ENCODE measurements at places on chromosomes 11 and 22.

DNA sequence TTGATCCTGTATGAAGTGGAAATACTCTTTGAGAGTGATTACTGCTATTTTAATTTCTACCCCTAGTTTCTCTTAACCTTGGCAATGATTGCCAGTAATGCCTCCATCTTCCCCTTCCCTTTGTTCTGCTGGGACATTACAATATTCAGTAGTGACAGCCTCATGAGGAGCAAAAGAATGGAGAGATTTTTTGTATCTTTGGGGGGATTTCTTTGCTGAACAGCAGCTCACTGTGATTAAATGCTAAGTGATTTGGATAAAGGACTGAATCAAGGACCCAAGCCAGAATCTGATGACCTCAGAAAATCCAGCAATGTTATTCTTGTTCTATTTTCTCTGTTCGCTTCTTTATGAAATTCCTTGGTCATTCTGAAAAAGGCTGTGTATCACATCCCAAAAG is 7.0 kb upstream of the SLC1A2 start:
- no peak for DNase-seq

DNA sequence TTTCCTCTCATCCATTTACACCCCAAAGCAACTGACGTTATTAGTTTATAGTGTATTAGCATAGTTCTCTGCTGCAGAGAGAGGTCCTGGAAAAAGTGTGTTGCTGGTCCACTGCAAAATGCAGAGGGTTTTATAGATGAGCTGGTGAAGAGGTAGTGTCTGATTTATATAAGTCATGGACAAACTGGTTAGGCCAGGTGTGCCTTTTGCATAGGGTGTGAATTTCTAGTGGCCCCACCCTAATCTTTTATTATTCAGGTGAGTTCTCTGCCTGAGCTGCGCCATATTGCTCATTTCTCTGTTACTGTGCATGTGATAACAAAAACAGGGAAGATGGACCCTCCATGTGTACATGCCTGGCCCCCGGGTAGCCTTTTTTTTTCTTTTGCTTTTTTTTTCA is 43.1 kb upstream of the TRIM77 start:
- DNase-seq: no peak

- DNase-seq: no peak
These were observed 196.4 kb upstream of the TENM4 start for GRCh38 chr11:79637219-79637618.

DNA sequence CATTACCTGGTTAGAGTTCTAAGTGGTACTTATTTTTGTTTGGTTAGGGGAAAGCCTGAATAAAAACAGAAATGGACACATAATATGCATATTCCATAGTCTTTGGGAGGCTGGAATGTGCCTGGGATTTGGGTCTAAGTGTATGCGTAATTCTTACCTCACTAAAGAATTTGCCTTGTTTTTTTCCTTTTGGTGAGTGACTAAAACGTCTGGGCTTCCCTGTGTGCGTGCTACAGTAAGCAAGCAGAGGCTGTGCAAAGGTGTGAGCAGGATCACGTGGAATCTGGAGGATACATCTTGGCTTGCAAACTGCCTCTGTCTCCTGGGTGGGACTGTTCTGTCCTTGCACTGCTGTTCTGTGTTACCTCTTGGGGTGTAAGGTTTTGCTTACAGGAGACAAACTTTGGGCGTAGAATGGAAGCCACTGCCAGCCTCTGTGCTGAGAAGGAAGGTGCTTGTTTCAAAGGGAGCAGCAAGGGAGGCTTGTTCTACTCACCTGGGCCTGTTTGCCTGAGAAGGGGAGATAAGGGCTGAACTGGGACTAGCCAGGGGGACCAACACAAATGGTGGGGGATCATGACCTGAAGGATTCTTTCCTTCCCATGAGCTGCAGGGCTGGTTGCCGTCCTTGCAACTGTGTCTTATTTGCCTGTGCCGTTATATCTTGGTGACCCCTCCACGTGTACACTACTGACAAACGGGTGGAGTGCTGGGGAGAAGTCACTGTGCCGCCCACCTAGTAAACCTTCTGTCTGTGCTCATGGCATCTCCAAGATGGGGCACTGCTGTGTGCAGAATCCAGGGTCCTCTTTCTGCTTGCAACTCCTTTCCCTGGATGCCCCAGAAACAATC is 4.5 kb downstream of the NEAT1 start:
- no peak for DNase-seq

DNA sequence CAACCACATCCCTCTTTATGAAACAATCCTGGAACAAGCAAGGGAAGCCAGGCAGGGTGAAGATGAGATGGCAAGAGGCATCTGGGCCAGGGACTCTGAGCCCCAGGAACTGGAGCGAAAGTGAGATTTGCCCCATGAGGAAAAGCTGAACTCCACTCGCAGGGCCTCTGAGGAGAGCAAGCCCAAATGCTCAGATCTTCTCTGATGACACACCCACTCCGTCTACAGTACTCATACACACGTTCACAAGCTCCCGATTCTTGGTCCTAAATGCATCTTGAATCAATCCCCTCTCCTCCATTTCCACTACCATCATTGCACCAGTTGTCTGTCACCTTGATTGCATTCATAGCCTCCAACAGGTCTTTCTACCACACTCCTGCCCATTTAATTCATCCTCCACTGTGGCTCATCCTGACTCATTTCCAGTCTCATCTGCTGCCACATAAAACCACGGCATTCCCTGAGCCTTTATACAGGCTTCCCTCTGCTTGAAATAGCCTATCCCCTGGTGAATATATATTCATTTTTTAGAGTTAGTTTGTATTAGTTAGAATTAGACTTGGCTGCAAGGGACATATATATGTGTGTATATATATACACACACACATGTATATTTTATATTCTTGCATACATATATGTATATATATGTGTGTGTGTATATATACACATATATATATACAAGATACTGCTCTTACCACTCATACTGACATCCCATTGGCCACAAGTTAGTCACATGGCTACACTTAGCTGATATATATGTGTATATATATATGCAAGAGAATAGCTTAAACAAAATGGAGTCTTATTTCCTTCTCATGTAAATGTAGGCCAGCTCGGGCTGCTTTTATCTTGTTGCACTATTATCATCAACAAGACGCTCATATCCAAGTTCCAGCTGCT is 1.4 kb upstream of the APOA5 start:
- no peak for DNase-seq

DNA sequence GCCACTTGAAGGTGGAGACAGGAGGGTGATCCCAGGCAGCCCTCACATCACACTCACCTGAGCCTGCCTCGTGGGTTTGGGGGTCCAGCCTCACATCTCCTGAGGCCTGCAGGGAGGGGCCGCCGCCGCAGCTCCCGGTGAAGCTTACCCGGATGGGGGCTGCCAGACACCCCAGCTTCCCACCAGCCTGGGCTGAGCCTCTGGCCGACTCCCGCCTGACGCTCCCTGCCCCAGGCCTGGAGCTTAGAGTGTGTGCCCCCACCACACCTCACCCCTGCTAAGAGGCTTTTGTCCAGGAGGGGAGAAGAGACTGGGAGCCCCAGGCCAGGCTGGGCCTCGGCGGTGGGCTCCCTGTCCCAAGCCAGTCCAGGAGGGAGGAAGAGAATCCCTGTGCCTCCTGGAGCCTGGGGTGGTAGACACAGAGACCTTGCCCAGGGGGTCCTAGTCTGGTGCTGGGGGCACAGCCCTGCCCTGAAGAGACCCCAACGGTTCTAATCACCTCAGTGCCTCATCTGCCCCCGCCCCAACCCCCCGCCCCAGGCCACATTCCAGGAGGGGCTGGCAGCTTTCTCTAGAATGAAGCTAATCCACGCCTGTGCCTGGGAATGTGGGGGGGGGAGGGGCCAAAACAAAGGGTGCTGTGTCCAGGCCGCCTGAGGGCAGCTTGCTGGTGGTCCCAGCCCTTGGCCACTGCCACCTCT is at the start of gene SLC16A8:
TSS of gene SLC16A8 (minus strand) at position 254 of the 701 bp plus-strand sequence. CDS start 1,311 bp downstream, outside the sequence.
- DNase-seq: no peak

- no peak for DNase-seq
These were observed 28.0 kb downstream of the FADD start for GRCh38 chr11:70230840-70231710.

GRCh38 chr11:64629796-64630562 is 39.0 kb downstream of the SLC22A12 start:
- DNase-seq: no peak

DNA sequence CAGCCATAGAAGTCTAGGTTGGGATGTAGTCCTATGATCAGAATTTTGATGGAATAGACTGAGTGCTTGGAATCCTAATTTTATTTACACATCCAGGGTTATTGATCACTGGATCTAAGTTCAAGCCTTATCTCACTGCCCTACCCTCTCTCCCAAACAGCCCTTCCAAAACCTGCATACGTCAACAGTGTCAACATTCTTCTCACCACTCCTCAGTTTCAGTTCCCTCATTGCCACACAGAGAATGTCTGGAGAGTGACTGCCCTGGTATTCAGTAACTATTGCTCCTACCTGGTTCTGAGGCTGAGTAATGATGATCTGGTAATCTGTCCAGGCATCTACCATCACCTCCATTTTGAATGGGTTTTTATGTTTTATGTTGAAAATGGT is 60.0 kb downstream of the GLYATL1 start:
- DNase-seq: no peak

DNA sequence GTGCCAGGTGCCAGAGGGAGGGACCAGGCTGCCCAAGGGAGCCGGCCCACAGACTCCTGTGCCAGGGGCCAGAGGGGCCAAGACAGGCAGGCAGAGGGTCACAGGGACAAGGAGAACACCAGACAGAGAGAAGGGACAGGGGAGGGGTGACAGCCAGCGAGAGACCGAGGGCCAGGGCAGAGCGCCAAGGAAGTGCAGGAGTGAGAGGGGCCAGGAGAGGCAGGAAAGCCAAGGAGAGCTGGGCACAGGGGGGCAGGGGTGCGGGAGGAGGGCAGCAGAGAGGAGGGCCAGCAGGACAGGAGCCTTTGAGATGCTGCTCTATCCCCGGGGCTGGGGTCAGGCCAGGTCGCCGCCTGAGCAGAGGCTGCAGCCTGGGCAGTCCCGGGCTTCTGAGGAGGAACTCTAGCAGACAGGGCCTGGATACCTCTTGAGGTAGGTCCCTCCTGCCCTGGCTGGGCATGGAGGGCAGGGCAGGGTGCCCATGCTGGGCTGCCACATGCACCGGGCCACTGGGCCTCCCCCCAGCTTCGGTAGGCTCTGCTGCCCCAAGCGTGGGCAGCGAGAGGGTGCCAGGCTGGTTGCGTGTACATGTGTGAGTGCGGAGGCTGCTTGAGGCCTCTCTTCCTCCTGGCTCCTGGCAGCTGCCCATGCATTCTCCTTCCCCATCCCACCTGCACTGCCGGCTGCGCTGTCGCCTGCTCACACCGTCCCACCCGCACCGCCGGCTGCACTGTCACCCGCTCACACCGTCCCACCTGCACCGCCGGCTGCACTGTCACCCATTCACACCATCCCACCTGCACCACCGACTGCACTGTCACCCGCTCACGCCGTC is 12.2 kb downstream of the LSP1 start:
- DNase-seq: no peak

DNA sequence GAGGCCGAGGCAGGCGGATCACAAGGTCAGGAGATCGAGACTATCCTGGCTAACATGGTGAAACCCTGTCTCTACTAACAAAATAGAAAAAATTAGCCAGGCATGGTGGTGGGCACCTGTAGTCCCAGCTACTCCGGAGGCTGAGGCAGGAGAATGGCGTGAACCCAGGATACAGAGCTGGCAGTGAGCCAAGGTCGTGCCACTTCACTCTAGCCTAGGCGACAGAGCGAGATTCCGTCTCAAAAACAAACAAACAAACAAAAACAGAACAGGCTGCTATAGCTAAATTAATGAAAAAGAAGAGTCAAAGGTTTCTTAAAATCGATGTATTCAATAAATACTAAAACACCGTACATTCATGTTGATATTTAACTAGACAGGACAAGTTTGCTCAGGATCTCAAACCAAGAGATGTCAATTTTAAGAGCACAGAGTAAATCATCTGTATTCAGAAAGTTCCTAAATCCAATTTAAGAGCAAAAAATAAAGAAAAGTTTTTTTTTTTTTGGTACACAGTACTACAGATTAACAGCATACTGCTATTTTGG is 59.9 kb downstream of the NUP98 start:
- no peak for DNase-seq

DNA sequence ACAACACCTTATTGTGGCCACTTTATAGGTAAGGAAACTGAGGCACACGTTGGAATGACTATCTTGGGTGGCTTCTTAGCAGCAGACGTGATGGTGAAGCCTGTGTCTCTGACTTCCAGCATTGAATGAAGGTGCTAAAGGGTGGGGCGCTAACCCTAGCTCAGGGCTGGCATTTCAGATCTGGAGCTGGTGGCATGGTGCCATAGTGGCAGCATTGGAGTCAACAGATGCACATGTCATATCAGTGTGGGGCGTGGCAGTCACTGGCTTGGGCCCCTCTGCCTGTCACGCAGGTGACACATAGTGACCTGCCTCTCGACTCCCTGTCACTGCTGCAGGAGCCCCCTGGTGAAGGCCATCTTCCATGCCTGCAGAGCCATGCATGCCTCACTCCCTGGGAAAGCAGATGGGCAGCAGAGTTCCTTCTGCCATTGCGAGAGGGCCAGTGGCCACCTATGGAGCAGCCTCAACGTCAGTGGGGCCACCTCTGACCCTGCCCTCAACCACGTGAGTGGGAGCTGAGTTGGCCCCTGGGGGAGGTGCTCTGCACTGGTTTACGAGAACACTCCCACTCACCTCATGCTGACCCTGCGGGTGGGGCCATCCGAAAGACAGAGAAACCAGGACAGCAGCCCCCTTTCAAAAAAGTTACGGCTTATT is 14.8 kb downstream of the SHISA8 start:
- DNase-seq: no peak

- DNase-seq: no peak
These were observed 26.2 kb downstream of the OR2AG2 start for GRCh38 chr11:6745465-6746015.

- DNase-seq: no peak
These were observed 73.2 kb upstream of the NUP50 start for GRCh38 chr22:45090497-45090910.

DNA sequence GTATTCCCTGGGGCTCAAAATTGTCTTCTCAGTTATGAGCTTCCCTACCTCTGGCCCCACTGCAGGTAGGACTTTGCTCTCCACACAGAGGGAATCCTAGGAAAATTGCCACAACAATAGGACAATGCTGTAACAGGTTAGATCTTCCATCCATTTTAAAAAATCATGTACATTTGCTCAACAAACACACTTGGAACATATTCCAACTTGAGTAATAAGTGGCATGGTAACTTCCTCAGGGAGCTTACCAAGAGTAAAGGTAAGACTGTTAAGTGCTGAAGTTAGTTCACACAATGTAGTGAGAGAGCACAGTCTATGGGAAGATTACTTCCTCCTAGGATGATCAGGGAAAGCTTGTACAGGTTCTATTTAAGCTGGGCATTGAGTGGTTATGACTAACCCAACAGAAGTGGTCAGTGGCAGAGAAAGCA is 78.9 kb upstream of the BIRC3 start:
- DNase-seq: no peak

DNA sequence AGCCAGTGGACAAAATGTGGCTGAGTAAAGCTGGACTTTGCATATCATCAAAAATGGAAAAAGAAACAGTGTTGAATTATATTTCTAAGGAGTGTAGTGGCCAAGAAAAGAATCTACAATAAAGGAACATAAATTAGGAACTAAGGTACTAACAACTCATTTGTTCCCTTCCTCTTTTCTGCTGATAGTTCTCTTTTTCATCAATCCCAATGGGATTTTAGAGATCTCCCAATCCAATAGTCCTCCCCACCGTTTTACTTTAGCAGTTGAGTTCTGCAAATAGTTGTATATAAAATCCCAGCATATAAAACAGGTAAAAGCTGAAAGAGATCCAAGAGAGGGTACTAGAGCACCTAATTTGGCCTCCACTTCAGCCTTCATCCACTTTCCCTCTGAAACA is 2.0 kb downstream of the PRCP start:
- no peak for DNase-seq

GRCh38 chr11:104858882-104859775 is 39.1 kb downstream of the CASP12 start:
- no peak for DNase-seq

GRCh38 chr11:102007567-102008437 is 39.4 kb upstream of the CFAP300 start:
- DNase-seq: no peak
